ENCODE measurements at places on chromosomes 1 and 21. TPM values are rescaled to one million over a fixed set of nuclear protein-coding genes. Genes with fewer than 3 reads are reported as not detected.

- no peaks in the 10 kb centered on the region for H3K36me3 ChIP-seq
- peak overlapping the region; percentile 89 for H3K27ac ChIP-seq
- H3K4me1 ChIP-seq, result peaks cover 21% of the 10 kb centered on the region
- H3K4me3 ChIP-seq, result peak overlapping the region; percentile 92
- H3K27me3 ChIP-seq, result no peaks in the 10 kb centered on the region
These were observed 431 bp downstream of the EEIG2 start for GRCh38 chr1:108560189-108560873.

DNA sequence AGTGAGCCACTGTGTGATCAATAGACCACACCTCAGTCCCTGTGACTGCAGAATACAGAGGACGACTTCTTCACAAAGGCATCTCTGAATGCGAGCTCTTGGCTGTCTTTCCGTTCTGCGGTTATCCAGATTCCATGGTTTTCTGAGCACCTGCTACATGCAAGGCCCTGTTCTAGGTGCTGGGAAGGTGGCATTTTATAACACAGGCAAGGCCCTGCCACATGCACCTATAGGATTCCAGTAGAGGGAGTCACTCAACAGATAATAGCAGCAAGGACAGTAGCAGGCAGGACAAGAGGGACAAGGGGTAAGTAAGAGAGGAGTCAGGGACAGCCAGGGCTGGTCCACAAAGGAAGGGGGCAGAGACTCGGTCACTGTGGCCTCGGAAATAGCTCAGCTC, 9.0 kb downstream of the URB1 start:
- H3K4me3 ChIP-seq, result no peak overlapping the region
- peaks cover 74% of the 10 kb centered on the region for H3K4me1 ChIP-seq

Gene MPZ
- 0.45 TPM for total RNA-seq

- peaks cover 43% of the 10 kb centered on the region for H3K27me3 ChIP-seq
- H3K36me3 ChIP-seq, result peaks cover 2% of the 10 kb centered on the region
- H3K4me1 ChIP-seq, result no peaks in the 10 kb centered on the region
These were observed 30.1 kb upstream of the PARP1 start for GRCh38 chr1:226438007-226438406.

DNA sequence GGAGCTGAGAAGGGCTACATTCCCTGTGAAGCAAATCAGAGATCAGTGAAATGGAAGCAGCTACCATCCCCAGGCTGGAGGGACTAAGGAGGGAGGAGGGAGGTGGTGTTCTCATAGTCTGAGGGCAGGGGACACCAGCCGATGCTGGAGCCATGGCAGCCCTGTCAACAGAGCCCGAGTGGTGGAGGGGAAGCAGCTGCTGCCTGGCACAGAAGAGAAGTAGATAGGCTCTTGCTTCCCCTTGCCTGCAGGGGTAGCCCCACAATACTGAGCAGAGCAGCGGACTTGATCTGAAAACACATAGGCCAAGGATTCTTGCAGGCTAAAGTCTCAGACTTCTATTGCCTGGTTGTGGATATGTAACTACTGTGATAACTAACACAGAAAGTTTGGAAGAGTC, 255.1 kb downstream of the FGGY start:
- DNase-seq, result no peak
- peaks cover 3% of the 10 kb centered on the region for H3K4me1 ChIP-seq
- no peaks in the 10 kb centered on the region for H3K36me3 ChIP-seq
- no peaks in the 10 kb centered on the region for H3K27me3 ChIP-seq
- H3K27ac ChIP-seq, result no peak overlapping the region

- no peak for DNase-seq
- no peak overlapping the region for H3K4me3 ChIP-seq
- H3K27me3 ChIP-seq, result peaks cover 5% of the 10 kb centered on the region
- peaks cover 30% of the 10 kb centered on the region for H3K4me1 ChIP-seq
- H3K36me3 ChIP-seq, result no peaks in the 10 kb centered on the region
- H3K27ac ChIP-seq, result peak overlapping the region; percentile 82
These were observed 29.1 kb upstream of the GRHL3 start for GRCh38 chr1:24289937-24290595.

- no peak overlapping the region for H3K4me3 ChIP-seq
- H3K27ac ChIP-seq, result peak overlapping the region; percentile 93
These were observed 12.4 kb upstream of the KCNJ15 start for GRCh38 chr21:38244407-38244787.

Gene RSPO1
- not detected for total RNA-seq

Gene C1QB
- not detected for total RNA-seq

GRCh38 chr1:173112129-173112528, 61.4 kb upstream of the TNFSF18 start:
- no peak for DNase-seq
- no peak overlapping the region for H3K27ac ChIP-seq
- peaks cover 7% of the 10 kb centered on the region for H3K36me3 ChIP-seq

- peaks cover 7% of the 10 kb centered on the region for H3K4me1 ChIP-seq
- H3K27ac ChIP-seq, result no peak overlapping the region
- peaks cover 11% of the 10 kb centered on the region for H3K27me3 ChIP-seq
- no peak for DNase-seq
These were observed 164.9 kb upstream of the COA6 start for GRCh38 chr1:234208351-234208750.

Gene APCS
- total RNA-seq, result not detected

Gene ATP6V1G3
- not detected for total RNA-seq

GRCh38 chr1:54304518-54304917, 101.7 kb downstream of the SSBP3 start:
- H3K4me3 ChIP-seq, result no peak overlapping the region
- DNase-seq, result no peak
- no peak overlapping the region for H3K27ac ChIP-seq
- peaks cover 2% of the 10 kb centered on the region for H3K36me3 ChIP-seq

Gene TRPM2
- not detected for total RNA-seq

- H3K4me1 ChIP-seq, result peaks cover 12% of the 10 kb centered on the region
- no peak overlapping the region for H3K4me3 ChIP-seq
- DNase-seq, result no peak
- peak overlapping the region; percentile 63 for H3K27ac ChIP-seq
These were observed 246.3 kb downstream of the FGGY start for GRCh38 chr1:59543211-59543668.

Gene PLEKHG5
- 33.6 TPM for total RNA-seq

DNA sequence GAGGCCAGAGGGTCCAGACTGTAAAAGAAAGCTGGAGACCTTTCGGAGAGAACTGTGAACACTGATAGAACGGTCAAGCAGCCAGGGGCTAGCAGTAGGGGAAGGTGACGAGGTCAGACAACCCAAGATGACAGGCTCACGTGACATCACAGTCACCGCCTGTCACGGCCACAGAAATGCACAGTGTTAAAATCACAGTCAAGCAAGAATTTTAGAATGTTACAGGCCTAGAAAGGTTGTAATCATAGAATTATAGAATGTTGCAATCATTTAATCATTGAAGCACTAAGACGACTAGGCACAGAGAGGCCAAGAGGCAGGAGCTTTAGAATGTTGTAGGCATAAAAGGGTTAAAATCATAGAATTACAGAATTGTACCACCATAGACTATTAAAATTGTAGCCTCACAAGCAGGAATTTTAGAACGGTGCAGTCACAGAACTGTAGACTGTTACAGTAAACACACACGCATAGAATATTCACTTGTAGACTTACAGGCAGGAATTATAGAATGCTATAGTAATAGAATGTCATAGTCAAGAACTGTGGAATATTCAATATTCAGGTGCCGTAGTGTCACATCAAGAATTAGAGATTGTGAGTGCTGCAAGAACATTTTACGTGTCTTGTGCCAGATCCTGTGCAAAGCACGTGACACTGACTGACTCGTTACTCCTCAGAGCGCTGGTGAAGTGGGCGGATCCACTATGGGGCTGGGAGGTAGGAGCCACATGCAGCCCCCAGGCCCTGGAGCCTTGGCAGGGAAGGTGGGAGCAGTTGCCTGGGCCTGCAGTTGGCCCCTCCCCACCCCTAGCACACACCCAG, 118.1 kb downstream of the EPHB2 start:
- DNase-seq, result no peak
- H3K4me1 ChIP-seq, result peaks cover 54% of the 10 kb centered on the region
- no peaks in the 10 kb centered on the region for H3K27me3 ChIP-seq
- H3K27ac ChIP-seq, result no peak overlapping the region

GRCh38 chr1:204248954-204249353, 35.2 kb upstream of the GOLT1A start:
- no peaks in the 10 kb centered on the region for H3K4me1 ChIP-seq
- H3K27ac ChIP-seq, result no peak overlapping the region
- DNase-seq, result no peak
- peaks cover 19% of the 10 kb centered on the region for H3K27me3 ChIP-seq
- no peak overlapping the region for H3K4me3 ChIP-seq

Gene AIM2
- total RNA-seq, result not detected

Gene SPRR2F
- not detected for total RNA-seq

Gene CD247
- total RNA-seq, result not detected

DNA sequence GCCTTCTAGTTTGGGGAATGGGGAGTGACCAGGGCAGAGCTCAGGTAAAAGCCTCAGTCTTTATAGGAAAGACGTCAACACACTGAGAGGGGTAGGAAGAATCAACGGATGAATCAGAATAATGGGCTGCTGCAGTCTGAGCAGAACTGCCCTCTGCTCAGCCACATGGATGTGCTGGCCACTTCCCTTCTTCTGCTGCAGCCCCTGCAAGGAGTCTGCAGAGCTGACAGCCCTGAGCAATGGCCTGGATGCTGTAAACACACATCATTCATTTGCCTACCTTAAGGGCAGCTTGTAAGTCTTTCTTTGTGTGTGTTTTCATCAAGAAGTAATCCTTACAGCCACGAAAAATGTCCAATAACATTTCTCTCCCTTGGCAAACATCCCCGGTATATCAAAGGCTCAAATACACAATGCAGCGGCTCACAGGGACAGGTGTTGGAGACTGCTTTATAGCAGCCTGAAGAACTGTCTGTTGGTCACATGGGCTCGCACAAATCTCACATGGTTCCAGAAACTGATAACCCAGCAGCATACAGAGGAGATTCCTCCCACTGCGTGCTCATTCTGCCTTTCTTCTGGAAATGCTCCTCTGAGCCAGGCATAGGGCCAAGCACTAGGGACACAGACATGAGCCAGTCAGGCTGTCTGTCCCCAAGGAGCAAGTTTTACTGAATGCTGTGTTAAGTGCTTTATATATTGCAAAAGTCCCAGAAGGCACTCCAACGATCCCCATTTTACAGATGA, 110.1 kb downstream of the HMGB4 start:
- H3K4me3 ChIP-seq, result no peak overlapping the region
- DNase-seq, result no peak
- peaks cover 5% of the 10 kb centered on the region for H3K4me1 ChIP-seq
- H3K36me3 ChIP-seq, result no peaks in the 10 kb centered on the region

Measured in chondrocyte (in vitro differentiated cells).